ENCODE measurements at places on chromosomes 16 and 17.

GRCh38 chr17:60036796-60037677, 41.7 kb downstream of the HEATR6 start:
- peak; percentile 69 for DNase-seq

DNA sequence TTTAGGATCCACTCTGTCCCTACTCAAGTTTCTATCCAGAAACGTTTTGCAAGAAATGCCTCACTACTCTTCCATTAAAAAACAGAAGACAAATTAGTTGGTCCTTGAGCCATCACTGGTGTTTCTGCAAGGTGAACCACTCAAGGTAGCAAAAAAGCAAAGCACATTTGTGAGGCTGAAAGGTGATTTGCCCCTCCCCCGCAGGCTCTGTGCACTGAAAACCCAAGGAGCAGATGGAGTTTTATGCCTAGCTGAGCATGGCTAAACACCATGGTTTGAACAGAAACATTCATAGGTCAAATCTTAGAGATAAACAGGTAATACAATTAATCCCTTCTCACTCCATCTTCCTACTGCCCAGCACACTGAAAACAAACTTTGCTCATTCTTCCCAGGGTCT, 538.2 kb upstream of the CDH5 start:
- DNase-seq: no peak

DNA sequence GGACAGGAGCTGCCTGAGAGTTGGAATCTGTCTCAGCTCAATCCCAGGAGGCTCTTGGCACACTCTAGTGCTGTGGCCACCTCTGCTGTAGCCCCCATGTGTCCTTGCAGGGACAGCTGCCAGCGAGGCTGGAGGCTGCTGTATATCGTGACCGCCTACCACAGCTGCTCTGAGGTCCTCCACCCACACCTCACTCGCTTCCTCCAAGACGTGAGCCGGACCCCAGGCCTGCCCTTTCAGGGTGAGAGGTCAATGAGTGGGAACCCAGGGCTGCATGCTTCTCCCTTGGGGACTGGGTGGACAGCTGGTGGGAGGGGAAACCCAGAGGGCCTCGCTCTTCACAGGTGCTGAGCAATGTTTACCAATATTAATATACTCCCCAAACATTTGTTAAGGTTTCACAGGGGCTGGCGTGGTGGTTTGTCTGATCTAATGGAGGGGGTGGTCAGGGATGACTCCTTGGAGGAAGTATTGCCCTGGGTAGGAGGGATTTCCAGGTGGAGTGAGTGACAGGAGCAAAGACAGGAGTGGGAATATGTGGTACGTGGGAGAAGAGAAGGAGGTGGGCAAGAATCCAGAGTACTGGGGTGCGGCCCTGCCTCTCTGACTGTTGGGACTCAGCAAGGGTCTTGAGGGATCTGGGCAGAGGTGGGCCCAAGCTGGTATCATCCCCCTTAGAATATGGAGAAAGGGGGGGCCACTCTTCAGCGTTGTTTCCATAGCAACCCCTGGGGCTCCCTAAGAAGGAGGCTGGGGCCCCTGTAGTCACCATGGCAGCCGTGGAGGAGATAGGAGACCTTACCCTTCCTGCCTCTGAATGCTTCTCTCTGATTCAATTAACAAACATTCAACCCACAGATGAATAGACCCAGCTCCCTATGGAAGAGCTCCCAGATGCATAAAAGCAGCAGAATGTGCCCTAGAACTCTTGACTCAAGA, 22.2 kb upstream of the ALKBH5 start:
- DNase-seq: no peak

DNA sequence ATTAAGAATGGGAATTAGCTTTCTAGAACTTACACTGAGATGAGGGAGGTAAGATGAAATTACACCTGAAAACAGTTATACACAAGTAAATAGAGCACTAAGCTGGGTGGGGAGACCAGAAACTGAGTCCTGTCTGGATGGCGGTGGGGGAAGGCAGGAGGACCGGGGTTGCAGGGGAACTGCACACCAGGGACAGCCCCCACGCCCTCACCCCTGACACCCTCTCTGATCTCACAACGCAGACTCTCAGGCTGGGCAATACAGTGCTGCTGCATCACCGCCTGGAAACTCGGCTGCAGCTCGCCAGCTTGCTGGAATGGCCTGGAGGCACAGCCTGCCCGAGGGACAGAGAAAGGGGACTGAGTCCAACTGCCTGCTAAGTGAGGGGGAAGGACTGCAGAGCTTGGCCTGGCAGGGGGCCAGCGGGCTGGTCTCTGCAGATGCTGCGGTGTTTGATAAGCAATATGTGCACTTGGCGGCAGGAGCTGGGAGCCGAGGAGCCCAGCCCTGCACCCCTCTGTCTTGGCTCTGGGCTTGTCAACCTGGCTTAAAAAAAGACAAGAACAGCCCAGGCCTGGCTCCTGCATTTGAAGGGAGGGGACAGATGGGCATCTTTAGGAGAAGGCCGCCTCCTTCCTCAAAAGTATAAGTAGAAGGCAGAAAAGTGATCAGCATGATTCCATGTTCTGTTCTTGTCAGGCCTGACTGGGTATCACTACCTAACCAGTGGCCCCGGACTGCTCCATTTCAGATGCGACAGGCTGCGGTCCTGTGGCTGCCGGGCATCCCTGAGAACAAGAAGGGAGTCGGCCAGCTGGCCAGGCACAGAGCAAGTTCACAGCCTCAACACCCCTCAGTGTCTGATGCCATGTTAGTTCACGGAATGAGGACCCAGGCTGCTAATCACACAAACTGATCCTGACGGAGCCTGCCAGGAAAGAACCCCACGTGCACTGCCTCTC, 30.2 kb downstream of the SPHK1 start:
- no peak for DNase-seq

- DNase-seq: no peak
Observed at GRCh38 chr17:62572888-62573401, 54.5 kb upstream of the MRC2 start.

GRCh38 chr17:70772761-70773160, 603.4 kb downstream of the KCNJ2 start:
- no peak for DNase-seq

GRCh38 chr17:388087-388486, 35.5 kb upstream of the RPH3AL start:
- no peak for DNase-seq

DNA sequence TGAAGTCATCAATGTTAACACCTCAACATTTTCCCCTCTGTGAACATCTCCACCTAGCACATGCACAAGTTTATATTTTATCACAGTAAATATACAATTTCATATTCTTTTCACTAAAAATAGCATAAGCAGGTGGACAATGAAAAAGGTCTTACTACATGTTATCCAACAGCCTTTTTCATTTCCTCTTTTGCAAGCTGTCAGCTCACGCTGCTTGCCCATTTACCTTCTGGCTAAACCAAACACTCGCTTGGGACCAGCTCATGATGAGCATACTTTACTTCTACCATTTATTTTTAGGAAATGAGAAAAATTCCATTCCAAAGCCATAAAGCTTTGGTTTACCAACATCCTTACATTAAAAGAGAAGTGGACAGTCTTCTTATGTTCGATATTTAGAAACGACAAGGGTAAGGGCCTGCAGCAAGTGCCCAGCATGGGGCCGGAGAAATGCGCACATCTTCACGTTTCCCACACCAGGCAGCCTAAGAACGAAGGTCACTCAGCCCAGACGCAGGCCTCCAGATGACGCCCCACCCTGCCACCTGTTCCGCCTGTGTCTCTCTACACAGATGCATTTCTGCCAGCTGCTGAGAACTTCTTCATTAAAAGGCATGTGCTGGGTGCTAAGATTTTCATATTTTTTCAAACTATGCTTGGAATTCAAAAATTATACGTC, 13.9 kb downstream of the SNN start:
- DNase-seq: no peak

DNA sequence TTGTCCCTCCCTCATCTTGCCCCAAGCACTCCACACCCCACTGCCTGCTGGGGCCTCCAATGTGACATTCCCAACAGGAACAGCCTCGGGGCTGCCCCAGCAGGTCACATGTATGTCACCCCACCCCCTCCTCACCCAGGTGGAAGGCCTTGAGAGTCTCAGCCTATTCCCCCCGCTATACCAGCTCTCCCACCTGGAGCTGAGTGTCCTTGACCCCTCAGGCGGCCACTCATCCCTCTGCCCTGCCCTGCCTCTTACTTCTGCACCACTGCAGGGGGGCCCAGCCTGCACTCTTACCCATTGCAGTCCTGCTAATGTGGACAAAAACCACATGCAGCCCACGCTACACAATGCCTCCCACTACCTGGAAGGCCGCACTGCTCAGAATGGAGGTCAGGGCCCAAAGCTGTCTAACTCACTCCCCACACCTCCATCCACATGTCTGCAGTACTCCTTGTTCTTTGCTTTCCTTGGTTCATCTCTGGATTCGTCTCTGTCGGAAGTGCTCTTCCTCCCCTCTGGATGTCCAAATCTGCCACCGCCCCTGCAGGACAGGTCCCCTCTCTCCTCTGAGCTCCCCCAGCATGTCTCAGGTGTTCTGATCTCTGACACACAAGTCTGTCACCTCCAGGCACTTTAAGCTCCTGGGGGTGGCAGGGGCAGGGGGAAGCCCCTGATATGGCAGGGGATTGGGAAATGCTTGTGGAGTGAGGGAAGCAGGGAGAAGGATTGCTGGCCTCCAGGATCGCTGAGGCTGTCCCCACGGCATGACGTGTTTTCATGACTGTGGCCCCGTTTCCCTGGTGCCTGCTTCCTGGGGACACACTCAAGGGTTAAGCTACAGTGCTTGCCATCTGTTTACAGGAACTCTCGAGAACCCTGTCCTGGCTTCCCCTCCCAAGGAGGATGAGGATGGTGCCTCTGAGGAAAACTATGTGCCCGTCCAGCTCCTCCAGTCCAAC, 20.8 kb downstream of the TRPV2 start:
- no peak for DNase-seq

- DNase-seq: no peak
Observed at GRCh38 chr16:25957707-25958106, 265.9 kb downstream of the HS3ST4 start.

GRCh38 chr17:72921347-72922054, 171.0 kb downstream of the SLC39A11 start:
- DNase-seq: no peak

- no peak for DNase-seq
Observed at GRCh38 chr17:12642034-12642433, 23.7 kb upstream of the MYOCD start.

GRCh38 chr16:66295761-66296546, 70.5 kb upstream of the CDH5 start:
- no peak for DNase-seq

DNA sequence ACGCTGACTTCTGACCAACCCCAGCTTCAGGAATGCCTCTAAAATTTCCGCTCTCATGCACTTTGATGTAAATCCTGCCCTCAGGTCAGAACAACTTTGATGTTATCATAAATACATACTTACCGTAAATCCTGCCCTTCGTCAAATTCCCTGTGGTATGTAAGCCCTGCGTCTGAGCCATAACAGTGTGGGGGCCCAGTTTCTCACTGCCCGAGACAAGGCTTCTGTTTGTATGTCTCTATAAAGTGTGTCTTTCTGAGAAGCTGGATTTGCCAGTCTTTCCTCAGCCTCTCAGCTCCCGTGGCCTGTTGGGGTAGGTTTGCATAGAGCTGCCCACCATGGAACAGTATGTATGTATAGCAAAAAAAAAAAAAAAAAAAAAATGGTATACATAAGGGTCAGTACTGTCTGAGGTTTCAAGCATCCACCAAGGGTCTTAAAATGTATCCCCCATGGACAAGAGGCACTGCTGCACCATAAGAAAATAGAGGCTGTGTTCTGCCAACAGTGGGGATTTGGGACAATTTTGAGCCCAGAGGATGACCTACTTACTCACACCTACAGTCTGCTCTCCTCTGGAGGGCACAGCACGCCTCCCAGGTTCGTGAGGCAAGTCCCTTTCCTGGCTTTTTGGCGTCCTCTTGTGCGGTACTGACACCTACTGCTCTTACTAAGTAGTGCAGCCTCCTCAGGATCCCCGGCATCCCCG, 17.5 kb downstream of the PRMT7 start:
- peak; percentile 69 for DNase-seq

DNA sequence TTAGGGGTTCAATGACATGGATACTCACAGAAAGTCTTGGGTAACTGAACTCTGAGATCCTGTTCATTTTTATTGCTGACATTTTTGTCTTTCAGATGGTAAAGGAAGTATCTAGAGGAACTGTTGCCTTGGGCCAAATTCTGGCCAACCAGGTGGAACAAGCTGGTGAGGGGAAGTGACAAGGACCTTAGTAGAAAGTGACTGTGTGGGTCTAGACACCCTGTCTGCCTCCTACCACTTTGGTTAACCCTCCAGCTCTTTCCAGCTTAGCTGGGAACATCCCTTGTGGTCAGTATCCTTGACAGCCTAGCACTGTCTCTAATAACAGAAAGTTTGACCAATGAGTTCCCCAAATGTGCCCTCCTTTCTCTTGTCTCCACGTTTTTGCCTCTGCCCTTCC, 28.8 kb upstream of the PRKCB start:
- no peak for DNase-seq

DNA sequence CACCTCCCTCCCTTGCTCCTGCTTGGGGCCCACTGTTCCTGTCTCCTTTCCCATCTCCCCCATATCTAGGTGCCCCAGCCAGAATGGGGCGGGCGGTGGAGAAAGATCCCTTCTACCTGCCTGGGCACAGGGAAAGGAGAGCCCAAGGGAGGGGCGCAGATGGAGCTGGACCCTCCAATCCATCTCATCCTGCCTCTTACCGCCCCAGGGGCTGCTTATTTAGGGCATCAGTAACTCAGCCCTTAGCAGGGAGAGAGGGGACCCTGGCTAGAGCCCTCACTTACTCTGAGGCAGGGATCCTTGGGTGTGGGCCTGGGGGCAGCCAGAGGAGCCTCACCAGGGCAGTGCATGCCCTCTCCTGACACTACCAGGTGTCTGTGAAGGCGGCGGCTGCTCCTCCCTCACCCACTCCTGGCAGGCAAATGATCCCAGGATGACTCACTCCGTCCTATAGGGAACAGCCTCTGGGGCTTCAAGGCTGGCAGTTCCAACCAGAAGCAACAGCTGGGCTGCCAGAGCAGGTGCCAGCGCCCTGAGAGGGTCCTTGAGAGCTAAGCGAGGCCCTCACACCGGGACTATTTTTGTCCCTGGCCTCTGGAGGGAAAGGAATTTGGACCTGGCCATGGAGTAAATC, 16.3 kb upstream of the BCAR1 start:
- DNase-seq: no peak

DNA sequence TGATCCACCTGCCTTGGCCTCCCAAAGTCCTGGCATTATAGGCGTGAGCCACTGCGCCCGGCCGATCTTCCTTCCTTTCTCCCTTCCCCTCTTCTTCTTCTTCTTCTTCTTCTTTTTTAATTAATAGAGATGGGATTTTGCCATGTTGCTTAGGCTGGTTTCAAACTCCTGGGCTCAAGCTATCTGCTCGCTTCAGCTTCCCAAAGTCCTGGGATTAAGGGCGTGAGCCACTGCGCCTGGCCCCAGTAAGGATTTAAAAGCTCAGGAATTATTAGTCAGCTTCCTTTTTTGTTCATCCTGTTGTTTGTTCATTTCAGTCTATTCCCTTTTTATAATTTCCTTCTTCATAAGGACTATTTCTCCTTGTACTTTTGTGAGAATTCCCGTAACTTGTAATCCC, 32.7 kb upstream of the LRRC37A start:
- no peak for DNase-seq
